ENCODE measurements at places on chromosomes 5 and 9.

- no peak for DNase-seq
Measured at GRCh38 chr5:149414405-149415065, 35.4 kb upstream of the IL17B start.

DNA sequence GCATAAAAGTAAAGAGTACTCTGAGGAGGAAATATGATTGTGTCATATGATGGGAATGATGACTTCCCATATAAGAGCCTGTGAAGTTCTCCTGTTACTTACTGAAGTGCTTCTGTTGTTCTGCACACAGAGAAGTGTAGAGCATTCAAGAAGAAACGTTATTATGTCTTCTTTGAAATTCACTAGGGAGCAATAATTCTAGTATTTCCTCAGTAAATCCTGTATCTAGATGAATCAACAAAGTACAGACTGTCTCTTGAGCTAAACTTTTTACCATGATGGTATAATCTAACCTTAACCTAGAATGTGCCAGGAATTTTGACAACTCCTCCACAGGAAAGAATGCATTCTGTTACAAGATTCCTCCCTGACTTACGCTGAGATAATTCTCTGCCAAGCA, 18.9 kb upstream of the GHR start:
- no peak for DNase-seq

DNA sequence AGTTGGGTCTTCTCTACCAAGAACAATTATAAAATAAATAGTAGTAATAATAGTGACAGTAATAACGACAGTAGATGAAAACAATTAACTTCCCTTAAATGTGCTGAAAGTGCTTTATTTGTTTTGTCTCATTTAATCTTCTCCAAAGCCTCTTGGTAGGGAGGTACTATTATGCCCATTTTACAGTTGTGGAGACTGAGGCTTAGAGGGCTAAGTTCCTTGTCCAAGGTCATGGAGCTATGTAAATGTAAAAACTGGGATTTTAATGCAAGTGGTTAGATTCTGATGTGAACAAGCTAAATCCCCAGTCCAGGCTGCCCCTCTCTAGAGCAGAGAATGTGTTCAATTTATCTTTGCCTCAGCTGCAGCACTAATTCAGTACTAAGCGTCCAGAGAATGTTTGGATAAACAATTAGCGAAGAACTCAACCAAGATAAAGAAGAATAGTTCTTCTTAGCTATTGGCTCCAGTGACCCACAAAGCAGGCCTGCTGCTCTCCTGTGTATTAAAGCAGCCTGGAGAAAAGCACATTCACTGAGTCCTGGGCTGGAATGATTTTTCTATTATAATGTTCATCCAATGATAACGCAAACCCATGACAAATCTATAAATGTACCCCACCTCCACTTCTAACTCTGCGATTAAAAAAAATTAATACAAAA, 68.8 kb downstream of the NPR3 start:
- no peak for DNase-seq

- DNase-seq: no peak
Measured at GRCh38 chr5:127834554-127834953, 131.4 kb downstream of the CCDC192 start.

DNA sequence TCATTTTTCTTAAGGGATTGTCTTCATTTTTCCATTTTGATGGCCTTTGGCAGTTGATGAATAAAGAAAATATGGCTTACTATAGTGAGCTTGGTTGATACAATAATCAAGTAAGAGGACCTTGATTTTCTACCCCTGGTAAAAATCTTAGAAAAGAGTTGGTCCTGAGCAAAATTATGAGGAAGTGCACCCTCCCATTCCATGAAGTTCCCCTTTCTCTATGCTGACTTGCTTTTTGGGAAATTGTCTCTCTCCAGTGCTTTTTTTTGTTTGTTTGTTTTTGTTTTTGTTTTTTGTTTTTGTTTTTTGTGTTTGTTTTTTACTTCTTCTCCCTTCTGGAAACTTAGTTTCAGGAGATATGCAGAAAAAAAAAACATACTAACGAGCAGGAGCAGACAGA, 449.2 kb upstream of the ACTBL2 start:
- DNase-seq: no peak

GRCh38 chr9:104568868-104569267, at the start of gene OR13C8:
TSS of gene OR13C8 (plus strand) at chr9:104569168. CDS start at chr9:104569168, 0 bp downstream.
- no peak for DNase-seq

GRCh38 chr9:6415266-6415665, 2.3 kb downstream of the UHRF2 start:
- no peak for DNase-seq

DNA sequence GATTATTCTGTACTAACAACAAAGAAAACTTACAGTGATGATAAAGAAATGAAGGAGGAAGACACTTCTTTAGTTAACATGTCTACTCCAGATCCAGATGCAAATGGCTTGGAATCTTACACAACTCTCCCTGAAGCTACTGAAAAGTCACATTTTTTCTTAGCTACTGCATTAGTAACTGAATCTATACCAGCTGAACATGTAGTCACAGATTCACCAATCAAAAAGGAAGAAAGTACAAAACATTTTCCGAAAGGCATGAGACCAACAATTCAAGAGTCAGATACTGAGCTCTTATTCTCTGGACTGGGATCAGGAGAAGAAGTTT, 67.9 kb downstream of the VCAN start:
- no peak for DNase-seq
